ENCODE measurements at places on chromosomes 1 and 21.

GRCh38 chr1:36479505-36480051, 3.1 kb downstream of the CSF3R start:
- DNase-seq, result peak; percentile 43

GRCh38 chr1:195332102-195332501, 1276.1 kb downstream of the KCNT2 start:
- DNase-seq, result no peak

DNA sequence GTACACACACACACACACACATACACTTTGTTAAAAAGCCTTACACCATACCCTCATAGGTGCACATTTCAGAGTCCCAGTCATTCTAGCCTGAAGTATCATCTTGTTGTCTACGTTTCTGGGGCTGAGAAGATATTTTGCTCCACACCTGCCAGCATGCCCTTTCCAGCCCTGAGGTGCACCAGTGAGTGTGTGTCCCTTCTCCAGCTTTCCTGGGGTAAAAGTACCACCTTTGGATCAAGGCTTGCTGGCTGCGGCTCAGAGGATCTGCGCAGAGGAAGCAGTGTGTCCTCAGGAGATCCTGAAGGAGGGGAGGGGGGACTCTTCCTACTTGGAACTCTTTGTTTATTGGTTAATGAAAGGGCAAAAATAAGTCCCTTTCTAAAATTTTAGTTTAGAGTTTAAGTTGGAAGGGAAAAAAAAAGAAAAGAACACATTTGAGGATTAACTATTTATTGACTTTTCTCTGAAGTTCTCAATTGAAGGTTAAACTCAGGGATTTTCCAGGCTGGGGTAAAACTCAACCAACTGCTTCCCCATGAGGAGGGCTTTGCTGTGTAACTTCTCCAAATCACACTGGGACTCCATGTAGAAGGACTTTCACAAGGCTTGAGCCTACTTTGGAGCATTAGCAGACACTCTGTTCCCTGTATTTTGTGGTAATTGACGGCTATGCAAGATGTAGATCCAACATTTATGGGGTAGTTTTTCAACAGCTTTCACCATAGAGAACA, 200.3 kb upstream of the SGIP1 start:
- DNase-seq, result no peak

- no peak for DNase-seq
Observed at GRCh38 chr1:169902751-169903150, 9.1 kb upstream of the SCYL3 start.

DNA sequence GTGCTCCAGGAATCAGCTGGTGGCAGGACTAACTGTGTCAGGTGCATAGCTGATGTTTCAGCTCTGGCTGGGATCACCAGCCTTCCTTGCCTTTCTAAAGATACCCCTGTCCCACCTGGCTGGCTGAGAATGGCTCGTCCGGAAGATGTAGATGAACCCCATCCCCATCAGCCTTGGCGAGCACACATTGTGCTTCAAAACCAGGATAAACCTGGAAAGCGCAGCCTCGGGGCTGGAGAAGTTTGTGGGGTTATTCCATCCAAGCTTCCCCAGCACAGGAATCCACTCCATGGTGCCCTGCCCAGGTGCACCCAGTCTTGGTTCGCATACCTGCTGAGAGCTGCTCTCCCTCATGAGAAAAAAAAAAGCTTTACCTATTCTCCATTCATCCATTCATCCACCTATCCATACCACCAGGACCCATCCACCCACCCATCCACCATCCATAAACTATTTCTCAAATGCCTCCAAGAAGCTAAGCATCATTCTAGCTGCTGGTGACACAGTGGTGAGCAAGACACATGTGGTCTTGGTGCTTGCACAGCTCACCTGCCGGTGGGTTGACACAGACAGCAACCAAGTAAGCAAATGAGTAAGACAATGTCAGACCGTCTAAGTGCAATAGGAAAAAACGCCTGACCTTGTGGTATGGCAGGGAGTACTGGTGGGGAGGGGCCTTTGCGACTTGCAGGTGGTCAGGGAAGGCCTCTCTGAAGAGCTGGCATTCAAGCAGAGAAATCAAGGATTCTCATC, 94.0 kb downstream of the DMRTB1 start:
- no peak for DNase-seq

DNA sequence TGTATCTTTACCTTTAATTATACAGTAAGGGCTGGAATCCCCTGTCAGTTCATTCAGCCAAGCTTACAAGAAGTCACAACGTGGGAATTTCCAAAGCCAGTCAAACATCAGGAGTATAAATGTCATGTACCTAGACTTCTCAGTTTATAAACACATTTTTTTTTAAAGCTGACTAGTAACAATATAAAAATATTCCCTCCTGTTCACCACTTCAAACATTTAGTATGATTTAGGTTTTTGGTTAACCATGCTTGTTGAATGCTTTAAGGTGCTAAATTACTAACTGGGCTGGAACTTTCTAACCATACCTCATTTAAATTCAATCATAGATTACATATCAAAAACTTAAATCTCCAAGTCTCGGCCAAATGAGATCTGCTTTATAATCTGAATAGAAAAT, 44.0 kb downstream of the JAK1 start:
- DNase-seq, result no peak

- no peak for DNase-seq
Observed at GRCh38 chr1:245986404-245987218, 520.5 kb downstream of the SMYD3 start.

GRCh38 chr21:45405271-45405818, 380 bp downstream of the COL18A1 start:
- DNase-seq, result no peak

DNA sequence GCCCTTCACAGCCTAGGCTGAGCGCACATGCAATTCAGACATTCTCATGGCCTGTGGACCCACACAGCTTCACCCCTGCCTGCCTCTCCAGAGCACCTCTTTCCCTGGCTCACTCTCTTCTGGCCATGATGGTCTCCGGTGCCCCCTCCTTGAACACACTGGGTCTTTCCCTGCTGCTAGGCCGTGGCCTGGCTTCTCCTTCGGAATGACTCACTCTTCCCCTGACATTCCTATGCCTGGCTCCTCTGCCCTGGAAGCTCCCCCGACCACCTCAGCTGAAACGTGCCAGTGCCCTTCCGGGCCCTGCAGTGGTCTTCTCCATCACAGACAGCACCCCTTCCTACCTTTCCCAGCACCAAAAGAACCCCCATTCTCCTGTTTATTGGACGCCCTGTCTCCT, 28.3 kb downstream of the EPHA8 start:
- DNase-seq, result no peak

GRCh38 chr1:209207126-209207700, 376.3 kb upstream of the CAMK1G start:
- DNase-seq, result no peak

DNA sequence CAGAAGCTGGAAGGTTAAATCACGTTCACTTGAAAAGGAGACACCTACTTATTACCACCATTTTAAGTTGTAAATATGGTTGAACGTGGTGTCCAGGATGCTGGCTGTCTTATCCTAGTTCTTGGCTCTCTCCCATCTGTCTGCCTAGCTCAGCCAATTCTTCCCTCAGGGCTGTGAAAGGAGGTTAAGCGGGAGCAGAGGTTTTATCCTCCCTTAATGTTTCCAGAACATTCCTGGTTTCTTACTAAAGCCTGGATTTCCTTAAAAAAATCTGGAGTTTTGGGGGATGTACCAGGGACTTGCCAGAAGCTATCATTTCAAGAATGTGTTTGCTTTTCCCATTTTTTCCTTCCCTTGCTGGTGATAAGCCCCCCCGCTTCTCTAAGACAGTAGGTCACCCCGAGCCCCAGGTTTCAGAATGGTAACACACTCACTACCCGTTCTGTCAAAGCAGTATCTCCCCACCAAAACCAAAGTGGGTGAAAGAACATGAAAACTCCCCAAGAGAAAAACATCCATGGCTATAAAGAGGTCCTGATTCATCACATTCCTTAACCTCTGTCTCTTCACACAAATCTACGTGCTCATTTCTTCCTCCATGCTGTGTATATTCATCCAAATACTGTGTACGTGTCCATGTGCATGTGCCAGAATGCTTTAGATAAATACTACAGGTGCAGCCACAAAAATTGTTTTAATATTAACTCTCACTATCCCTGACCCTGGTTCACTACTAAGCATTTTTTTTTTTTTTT, 114.7 kb downstream of the MAP3K21 start:
- no peak for DNase-seq

DNA sequence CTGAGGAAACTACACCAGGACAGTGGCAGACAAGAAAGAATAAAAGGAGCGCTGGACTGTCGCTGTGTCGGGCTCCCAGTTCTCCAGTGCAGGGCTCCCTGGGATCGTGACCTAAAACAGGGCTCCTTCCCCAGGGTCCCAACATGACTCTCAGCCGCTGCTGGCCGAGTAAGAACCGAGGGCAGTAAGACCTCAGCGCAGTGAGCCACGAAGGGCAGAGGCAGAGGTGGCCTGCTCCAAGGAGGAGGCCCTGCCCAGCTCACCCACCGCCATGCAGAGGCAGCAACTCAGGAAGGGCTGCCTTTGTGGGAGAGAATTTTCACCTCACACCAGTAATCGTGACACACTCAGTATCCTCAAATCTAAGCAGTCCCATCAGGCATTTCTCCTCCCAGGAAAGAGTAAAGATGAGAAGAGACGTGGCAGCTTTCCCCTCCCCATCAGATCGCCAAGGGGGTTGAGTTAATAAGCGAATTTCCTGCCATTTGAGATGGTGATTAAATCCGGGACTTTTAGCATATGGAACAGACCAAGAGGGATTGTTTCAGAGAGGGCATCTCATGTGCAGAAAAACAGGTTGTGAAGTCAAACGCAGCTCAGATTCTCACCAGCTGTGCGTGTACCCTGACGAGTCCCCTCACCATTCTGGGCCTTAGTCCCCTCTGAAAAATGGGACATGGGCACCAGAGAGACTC, 19.8 kb upstream of the ARTN start:
- DNase-seq, result no peak

- no peak for DNase-seq
Observed at GRCh38 chr1:111826278-111826677, 70.6 kb downstream of the DDX20 start.

- DNase-seq, result no peak
Observed at GRCh38 chr1:147216124-147216523, 9.0 kb downstream of the FMO5 start.

DNA sequence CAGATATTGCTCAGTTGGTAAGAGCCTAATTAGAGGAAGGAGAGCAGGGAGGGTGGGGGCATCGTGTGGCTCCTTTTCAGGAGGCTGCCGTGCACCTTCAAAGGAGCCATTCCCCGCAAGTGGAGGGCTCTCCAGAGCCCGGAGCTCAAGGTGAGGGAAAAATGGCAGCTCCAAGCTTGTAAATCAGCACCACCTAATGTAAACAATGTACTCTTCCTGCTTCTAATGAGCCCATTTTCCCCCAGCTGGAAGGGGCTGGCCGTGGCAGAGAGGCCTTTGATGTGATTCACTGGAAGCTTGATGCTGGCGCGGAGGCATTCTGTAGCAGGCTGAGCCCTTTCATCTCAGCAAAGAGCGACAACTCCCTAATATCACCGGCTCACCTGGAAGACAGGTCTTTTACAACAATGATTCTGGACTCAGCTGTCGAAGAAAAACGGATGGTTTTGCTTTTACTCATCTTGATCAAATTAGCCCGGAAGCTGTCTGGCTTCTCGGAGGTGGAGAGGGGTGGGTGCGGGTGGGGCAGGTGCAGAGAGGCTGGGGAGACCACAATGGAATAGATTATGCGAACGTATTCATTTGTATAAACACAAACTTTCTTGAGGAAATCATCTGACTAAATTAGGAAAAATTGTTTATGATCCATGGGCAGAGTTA, 112.5 kb downstream of the RRAGC start:
- DNase-seq, result no peak

DNA sequence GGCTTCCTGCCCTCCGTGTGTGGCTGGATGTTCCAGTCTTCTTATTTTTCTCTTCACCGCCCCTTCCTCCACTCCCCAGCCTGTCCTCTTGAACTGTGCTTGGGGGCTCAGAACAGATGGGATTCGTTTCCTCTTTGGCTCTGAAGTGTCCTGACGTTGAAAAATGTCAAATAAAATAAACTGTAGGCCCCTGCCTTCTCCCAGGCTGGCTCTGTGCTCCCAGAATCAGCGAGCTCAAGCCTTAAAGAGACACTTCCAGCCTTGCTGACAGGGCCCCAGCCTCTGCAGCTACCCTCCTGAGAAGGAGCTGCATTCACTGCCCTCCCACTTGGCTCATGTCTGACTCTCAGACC, 104.2 kb upstream of the IPO9 start:
- DNase-seq, result no peak

- no peak for DNase-seq
Observed at GRCh38 chr1:150563340-150564038, 14.3 kb downstream of the ADAMTSL4 start.

GRCh38 chr1:28409090-28409489, 39.5 kb downstream of the PHACTR4 start:
- no peak for DNase-seq

GRCh38 chr21:29645666-29646553, 293.9 kb downstream of the GRIK1 start:
- DNase-seq, result no peak

GRCh38 chr1:181092056-181092455, 3.6 kb downstream of the IER5 start:
- DNase-seq, result no peak

- no peak for DNase-seq
Observed at GRCh38 chr1:59453297-59453968, 156.5 kb downstream of the FGGY start.

DNA sequence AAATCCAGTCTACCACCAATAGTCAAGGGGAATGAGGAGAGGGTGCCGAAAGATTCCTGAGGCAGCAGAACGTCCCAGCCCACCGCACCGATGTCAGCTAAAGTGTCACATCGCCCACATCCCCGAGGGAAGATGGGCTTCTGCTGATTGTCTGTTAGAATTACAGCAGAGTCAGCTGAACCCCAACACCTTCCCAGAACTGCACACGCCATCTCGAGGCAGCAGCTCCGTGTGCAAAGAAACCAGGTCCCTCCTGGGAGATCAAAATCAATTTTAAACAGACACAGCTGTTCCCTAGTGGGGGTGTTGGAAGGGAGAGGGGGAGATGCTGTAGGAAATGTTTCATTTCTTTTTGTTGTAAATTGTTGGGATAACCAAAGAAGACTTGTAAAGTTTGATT, 12.8 kb upstream of the KAZN start:
- no peak for DNase-seq

DNA sequence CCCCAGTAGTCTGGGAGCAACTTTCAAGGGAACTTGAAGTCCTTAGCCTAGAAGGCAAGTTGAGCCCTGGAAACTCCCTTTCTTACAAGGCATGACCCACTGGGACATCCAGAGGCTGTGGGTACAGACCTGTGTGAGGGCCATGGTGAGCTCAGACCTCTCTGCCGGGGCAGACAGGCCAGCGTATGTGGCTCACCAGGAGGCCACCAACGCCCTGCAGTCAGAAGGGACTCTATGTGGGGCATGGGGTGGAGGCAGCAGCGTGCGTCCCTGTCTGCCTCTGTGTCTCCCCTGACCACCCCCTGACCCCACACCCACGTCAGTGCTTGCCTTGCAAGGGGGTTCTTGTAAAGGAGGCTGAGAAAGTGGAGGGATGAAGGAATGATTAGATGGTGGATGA, 10.8 kb downstream of the COQ8A start:
- no peak for DNase-seq

GRCh38 chr21:29953072-29953471, 13.3 kb upstream of the GRIK1 start:
- DNase-seq, result no peak

GRCh38 chr1:30545365-30545764, 178.0 kb downstream of the MATN1 start:
- no peak for DNase-seq

Measured in GF-D8 (cell line).